Thymus (tissue), 14 donors: ENCODE measurements at places on chromosomes 12 and 14. TPM values are rescaled to one million over a fixed set of nuclear protein-coding genes. Genes with fewer than 3 reads are reported as not detected.

Gene FOXN4
- total RNA-seq, result not detected

Gene KRT83
- total RNA-seq, result 0.33 TPM

Gene DCTN2
- total RNA-seq, result 56.4 TPM

Gene IPO8
- total RNA-seq, result 16.5 TPM

DNA sequence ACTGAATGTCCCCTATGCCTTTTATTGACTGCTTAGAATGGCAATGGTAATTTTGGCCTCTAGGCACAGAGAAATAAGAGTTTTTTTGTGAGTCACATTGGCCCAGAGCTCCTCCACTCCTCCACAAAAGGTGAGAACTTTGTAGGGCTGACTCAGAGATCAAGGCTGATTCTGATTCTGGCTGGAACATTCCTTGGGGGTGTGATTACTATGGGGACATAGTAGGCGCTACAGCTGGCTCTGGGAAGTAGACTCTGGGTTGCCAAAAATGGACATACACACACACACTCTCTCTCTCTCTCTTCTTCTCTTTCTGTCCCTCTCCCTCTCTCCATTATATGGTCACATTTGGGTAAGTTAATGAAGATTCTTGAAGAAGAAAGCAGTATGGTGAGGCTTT, 174.6 kb upstream of the DDHD1 start:
- H3K36me3 ChIP-seq, result no peaks in the 10 kb centered on the region
- H3K27me3 ChIP-seq, result no peaks in the 10 kb centered on the region
- no peak overlapping the region for H3K4me3 ChIP-seq

- H3K27ac ChIP-seq, result no peak overlapping the region
- H3K27me3 ChIP-seq, result no peaks in the 10 kb centered on the region
- no peak overlapping the region for H3K4me3 ChIP-seq
- peaks cover 16% of the 10 kb centered on the region for H3K4me1 ChIP-seq
- DNase-seq, result no peak
Measured at GRCh38 chr12:122064780-122065588, 13.6 kb upstream of the MLXIP start.

DNA sequence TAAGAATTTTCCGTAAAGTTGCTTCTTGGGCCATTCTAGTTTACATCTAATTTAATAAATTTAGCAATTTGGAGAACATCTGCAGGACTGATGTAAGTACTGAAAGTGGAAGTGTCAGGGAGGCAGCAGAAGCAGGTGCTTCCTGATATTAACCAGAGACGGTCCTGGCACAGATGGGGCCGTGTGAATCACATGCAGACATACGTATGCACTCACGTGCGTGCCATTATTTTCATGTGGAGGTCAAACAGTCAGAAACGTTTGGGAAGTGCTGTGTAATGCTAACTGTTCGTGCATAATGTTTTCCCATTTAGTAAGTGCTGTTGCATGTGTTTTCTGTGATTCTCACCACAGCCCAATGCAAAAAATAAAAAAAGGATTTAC, 87.8 kb upstream of the DYNC1H1 start:
- peaks cover 31% of the 10 kb centered on the region for H3K36me3 ChIP-seq
- H3K27me3 ChIP-seq, result no peaks in the 10 kb centered on the region
- H3K4me3 ChIP-seq, result no peak overlapping the region
- DNase-seq, result peak; percentile 74
- no peak overlapping the region for H3K27ac ChIP-seq

- no peak overlapping the region for H3K27ac ChIP-seq
- no peaks in the 10 kb centered on the region for H3K4me1 ChIP-seq
Measured at GRCh38 chr12:63944586-63945228, 100.2 kb downstream of the SRGAP1 start.

DNA sequence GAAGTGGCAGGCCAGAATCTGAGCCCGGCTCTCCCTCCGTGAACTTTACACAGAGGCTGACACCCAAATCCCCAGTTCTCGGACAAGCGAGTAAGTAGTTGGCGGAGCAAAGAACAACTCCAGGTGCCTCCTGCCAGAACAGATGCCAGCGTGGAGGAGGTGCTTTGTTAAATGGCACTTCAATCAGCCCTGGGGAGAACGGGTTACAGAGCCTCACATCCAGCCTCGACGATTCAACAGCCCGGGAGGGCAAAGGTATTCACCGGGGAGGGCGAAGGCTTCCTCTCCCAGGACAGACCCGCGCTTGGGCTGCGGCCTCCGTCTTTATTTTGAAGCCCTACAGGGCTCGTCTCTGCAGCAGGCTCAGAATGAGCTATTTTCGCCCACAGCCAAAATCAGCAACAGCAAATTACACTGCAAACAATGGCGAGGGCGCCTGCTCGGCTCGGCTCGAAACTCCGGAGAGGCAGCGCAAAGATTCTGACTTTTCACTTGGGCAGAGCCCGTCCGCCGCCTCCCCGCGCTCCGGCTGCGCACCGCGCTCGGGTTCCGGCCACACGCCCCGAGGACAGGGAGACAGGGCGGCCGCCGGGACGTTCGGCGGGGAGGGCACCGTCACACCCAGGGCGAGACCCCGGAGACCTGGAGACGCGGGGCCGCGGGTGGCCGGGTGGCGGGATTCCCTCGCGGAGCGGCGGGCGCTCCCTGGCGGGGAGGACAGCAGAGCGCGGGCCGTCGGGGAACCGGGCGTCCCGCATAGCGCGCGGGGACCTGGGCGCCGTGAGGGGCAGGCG, 811 bp downstream of the TMCC3 start:
- H3K4me3 ChIP-seq, result peak overlapping the region; percentile 7
- no peak overlapping the region for H3K27ac ChIP-seq
- DNase-seq, result peak; percentile 43
- peaks cover 4% of the 10 kb centered on the region for H3K4me1 ChIP-seq
- peaks cover 64% of the 10 kb centered on the region for H3K27me3 ChIP-seq
- no peaks in the 10 kb centered on the region for H3K36me3 ChIP-seq

- no peaks in the 10 kb centered on the region for H3K27me3 ChIP-seq
- no peak overlapping the region for H3K4me3 ChIP-seq
- H3K36me3 ChIP-seq, result no peaks in the 10 kb centered on the region
- no peak overlapping the region for H3K27ac ChIP-seq
Measured at GRCh38 chr12:47602949-47603558, 102.8 kb downstream of the RPAP3 start.

GRCh38 chr12:46660276-46660675, 165.5 kb downstream of the SLC38A4 start:
- peak overlapping the region; percentile 53 for H3K27ac ChIP-seq
- DNase-seq, result no peak
- peaks cover 4% of the 10 kb centered on the region for H3K4me1 ChIP-seq
- H3K27me3 ChIP-seq, result no peaks in the 10 kb centered on the region
- H3K36me3 ChIP-seq, result no peaks in the 10 kb centered on the region

DNA sequence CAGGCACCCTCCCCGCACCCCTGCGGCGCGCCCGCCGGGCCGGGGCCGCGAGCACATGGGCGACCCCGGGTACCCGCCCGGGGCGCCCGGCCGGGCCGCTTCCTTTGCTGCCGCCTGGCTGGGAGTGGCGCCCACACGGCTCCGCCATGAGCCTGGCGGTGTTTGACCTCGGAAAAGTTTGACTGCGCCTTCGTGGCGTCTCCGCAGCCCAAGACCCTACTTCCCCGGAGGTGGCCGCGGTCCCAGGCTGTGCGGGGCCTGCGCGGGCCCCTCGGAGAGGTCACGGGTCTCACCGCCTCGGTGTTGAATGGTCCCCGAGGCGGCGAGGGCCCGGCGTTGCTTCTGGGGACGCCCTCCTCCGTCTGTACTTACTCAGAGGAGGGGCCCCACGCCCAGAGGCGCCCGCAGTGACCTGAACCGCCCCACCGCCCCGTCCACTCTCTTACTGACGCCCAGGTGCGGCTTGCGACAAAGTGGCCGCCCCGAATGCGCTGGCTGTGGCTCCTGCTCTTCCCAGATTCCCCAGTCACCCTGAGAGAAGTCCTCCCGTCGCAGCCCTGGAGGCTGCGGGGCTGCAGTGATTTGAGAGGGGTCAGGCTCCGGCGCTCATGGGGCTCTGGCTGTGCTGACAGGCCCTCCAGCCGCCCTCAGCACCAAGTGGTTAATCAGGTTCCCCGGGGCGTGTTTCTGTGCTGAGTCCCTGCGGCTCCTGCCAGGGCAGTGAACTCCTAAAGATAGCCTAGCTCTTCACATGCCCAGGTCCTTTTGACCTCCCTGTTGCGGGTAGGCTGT, 5.8 kb downstream of the KMT5A start:
- H3K27me3 ChIP-seq, result no peaks in the 10 kb centered on the region
- H3K4me3 ChIP-seq, result peak overlapping the region; percentile 86
- H3K4me1 ChIP-seq, result peaks cover 15% of the 10 kb centered on the region

- no peak overlapping the region for H3K4me3 ChIP-seq
- DNase-seq, result no peak
- H3K4me1 ChIP-seq, result no peaks in the 10 kb centered on the region
- H3K27ac ChIP-seq, result peak overlapping the region; percentile 74
- H3K36me3 ChIP-seq, result no peaks in the 10 kb centered on the region
- H3K27me3 ChIP-seq, result no peaks in the 10 kb centered on the region
Measured at GRCh38 chr14:53226553-53226952, 73.4 kb upstream of the DDHD1 start.

- peak overlapping the region; percentile 70 for H3K27ac ChIP-seq
- peaks cover 14% of the 10 kb centered on the region for H3K4me1 ChIP-seq
- H3K27me3 ChIP-seq, result peaks cover 12% of the 10 kb centered on the region
- DNase-seq, result no peak
- H3K4me3 ChIP-seq, result peak overlapping the region; percentile 58
Measured at GRCh38 chr14:75294649-75295033, 16.0 kb downstream of the FOS start.

GRCh38 chr14:33840797-33841196, 110.1 kb downstream of the EGLN3 start:
- no peaks in the 10 kb centered on the region for H3K36me3 ChIP-seq
- H3K4me1 ChIP-seq, result no peaks in the 10 kb centered on the region
- no peak overlapping the region for H3K27ac ChIP-seq
- DNase-seq, result no peak
- no peaks in the 10 kb centered on the region for H3K27me3 ChIP-seq

DNA sequence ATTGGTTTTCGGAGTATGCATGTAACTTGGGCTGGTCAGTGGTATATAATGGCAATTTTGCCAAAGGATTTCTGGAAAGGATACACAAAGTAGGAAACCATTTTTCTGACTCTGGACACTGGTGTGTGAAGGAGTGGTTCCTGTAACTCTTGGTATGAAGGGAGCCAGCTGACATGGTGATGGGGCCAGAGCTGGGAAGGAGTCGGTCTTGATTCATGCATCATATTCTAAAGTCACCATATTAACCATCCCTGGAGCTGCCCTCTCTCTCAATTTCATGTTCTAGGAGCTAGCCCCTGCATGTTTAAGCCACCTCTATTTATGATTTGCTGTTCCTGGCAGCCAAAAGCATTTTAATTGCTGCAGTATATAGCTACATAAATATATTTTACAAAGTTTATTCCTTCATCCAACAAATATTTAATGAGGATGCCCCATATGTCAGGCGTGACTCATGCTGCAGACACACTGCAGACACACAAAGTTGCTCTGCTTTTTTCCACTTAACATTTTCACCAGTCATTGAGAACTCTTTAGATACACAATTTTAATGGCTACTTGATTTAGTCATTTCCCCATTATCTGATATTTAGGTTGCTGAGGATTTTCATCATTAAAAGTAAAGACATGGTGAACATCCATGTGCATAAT, 78.7 kb upstream of the PSMC1 start:
- H3K4me1 ChIP-seq, result no peaks in the 10 kb centered on the region
- H3K4me3 ChIP-seq, result no peak overlapping the region
- no peak for DNase-seq

DNA sequence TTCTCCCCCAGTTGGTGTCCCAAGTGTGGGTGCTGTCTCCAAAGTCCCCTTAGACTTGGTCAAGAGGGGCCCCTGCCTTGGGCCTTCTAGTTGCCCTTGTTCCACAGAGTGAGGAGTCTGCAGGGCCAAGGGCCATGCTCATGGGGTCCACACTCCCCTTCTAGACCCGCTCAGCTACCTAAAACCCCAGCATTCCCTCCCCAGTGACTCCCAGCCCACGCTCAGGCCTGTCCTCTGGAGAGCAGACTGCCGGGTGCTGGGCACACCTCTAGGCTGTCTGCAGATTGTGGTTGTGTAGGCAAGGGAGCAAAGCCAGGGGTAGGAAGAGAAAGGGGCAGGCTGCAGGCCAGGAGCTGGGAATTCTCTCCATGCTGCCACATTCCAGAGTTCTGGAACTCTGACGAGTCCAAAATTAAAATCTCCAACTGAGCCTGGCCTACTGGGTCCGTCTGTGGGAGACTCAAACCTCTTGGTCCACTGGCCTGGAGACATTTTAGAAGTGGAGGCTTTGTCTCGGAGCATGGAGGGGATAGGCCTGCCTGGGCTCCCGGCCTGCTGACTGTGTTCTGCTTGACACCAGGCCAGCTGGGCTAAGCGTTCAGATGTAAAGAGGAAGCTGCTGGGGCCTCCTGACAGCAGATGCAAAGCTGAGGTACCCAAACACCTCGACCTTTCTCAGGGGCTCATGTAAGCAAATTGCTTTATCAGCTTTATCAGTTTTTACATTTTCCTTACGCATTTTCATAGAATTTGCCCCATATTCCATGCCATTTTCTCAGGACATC, 13.7 kb upstream of the KRT5 start:
- no peak overlapping the region for H3K4me3 ChIP-seq
- no peaks in the 10 kb centered on the region for H3K4me1 ChIP-seq
- no peaks in the 10 kb centered on the region for H3K27me3 ChIP-seq
- DNase-seq, result no peak
- H3K36me3 ChIP-seq, result no peaks in the 10 kb centered on the region

- no peaks in the 10 kb centered on the region for H3K27me3 ChIP-seq
- DNase-seq, result no peak
- no peaks in the 10 kb centered on the region for H3K4me1 ChIP-seq
- H3K36me3 ChIP-seq, result no peaks in the 10 kb centered on the region
- H3K4me3 ChIP-seq, result no peak overlapping the region
- no peak overlapping the region for H3K27ac ChIP-seq
Measured at GRCh38 chr12:13011098-13011497, 11.0 kb upstream of the HEBP1 start.

- H3K27ac ChIP-seq, result no peak overlapping the region
- H3K27me3 ChIP-seq, result peaks cover 100% of the 10 kb centered on the region
- no peaks in the 10 kb centered on the region for H3K4me1 ChIP-seq
- no peak overlapping the region for H3K4me3 ChIP-seq
Measured at GRCh38 chr12:57628280-57629191, 4.5 kb downstream of the B4GALNT1 start.

DNA sequence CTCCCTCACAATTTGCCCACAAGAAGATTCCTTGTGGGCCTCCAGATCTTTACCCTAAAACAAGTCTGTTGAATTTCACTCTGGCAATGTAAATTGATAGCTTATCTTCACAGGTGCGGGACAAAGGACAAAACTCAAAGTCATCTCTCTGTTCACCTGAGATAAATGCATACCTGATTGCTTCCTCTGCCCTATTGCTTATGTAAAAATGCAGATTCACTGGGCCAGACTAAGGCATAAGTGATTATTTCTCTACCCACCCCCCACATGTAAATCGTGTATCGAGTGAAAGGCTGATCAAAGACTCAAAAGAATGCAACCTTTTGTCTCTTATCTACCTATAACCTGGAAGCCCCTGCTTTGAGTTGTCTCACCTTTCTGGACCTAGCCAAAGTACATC, 316.8 kb downstream of the SSPN start:
- no peak overlapping the region for H3K4me3 ChIP-seq
- no peaks in the 10 kb centered on the region for H3K4me1 ChIP-seq
- no peaks in the 10 kb centered on the region for H3K36me3 ChIP-seq
- DNase-seq, result no peak
- no peaks in the 10 kb centered on the region for H3K27me3 ChIP-seq

- peaks cover 33% of the 10 kb centered on the region for H3K36me3 ChIP-seq
- DNase-seq, result no peak
- no peak overlapping the region for H3K27ac ChIP-seq
- H3K27me3 ChIP-seq, result no peaks in the 10 kb centered on the region
- peaks cover 19% of the 10 kb centered on the region for H3K4me1 ChIP-seq
Measured at GRCh38 chr12:45232756-45233372, 17.0 kb downstream of the ANO6 start.

GRCh38 chr12:67086116-67086515, 183.0 kb upstream of the CAND1 start:
- H3K27ac ChIP-seq, result no peak overlapping the region
- no peaks in the 10 kb centered on the region for H3K36me3 ChIP-seq
- H3K4me3 ChIP-seq, result no peak overlapping the region
- H3K4me1 ChIP-seq, result no peaks in the 10 kb centered on the region
